ENCODE measurements at places on chromosomes 2 and 18.

GRCh38 chr18:12406371-12407111, 1.2 kb upstream of the PRELID3A start:
- DNase-seq, result no peak

DNA sequence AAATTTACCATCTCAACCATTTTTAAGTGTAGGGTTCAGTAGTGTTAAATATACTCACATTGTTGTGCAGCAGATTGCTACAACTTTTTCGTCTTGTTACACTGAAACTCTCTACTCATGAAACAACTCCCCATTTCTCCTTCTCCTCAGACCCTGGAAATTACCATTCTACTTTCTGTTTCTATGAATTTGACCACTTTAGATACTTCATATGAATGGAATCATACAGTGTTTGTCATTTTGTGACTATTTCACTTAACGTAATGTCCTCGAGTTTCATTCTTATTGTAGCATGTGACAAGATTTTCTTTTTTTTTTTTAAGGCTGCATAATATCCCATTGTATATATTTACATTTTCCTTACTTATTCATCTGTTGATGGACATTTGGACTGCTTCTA, 203.8 kb downstream of the PLCL1 start:
- DNase-seq, result no peak

- no peak for DNase-seq
These were observed 51.5 kb downstream of the NCK2 start for GRCh38 chr2:105796131-105796638.

DNA sequence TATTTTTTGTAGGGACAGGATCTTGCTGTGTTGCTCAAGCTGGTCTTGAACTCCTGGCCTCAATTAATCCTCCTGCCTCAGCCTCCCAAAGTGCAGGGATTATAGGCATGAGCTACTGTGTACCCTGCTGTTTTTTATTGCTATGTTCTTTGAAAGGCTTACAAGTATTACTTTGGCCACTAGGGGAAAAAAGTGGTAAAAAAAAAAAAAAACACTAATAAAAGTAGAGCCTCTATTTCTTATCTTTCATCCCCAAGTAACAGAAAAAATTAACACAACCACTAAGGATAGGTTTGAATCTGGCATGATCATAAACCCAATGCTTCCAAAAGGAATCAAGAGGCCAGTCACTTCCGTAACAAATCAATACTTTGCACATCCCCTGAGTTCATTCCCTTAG, 11.6 kb downstream of the NOL10 start:
- no peak for DNase-seq

DNA sequence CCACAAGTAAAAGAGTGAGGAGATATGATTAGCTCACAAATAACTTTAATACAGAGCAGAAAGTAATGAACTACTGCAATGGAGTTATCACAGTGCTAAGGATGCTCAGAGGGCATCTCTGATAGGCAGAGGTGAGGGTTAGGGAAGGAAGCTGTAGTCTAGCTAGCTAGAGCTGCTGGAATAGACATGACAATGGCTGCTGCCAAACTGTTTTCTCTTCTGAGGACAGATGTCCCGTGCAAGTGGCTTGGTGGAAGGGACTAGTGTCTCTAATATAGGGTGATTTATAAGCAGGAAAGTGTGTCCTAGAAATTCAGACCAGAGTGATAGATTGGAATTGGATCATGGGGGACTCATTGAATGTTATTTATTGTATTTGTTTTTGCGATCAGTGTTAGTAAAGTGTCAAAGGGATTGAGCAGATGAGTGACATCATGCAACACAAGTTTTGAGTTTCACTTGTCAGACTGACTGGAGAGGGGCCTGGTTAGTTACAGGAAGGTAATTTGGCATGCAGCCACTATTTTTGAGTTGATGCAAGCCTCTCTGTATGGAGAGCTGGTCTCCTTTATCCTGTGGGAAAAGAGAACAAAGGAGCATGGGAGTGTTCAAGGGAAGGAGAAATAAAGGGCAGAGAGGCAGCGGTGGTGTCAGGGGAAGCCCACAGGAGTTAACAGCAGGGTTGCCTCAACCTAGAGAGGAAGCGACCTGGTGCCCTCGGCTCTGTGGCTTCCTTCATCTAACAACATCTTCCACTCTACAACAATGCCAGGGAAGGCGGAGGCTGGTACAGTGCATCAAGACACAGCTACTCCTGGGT, 1.9 kb downstream of the CTLA4 start:
- DNase-seq, result peak; percentile 52

DNA sequence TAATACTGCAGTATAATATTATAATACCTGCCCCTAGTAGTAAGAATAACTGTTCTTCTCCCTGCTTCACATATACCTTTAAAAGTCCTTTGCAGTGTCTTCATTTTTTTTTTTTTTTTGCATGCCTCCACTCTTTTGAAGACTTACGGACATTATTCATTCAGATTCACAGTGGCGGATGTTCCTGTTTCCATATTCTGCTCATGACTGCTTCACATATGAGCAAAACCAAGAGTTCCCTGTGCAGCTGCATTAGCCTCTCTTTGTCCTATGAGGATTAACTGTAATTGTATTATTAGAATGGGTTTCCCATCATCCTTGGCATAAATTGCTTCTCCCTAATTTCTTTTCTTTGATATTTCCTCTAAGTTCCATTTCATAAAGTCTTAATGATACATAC, 12.8 kb downstream of the IL18RAP start:
- DNase-seq, result no peak

DNA sequence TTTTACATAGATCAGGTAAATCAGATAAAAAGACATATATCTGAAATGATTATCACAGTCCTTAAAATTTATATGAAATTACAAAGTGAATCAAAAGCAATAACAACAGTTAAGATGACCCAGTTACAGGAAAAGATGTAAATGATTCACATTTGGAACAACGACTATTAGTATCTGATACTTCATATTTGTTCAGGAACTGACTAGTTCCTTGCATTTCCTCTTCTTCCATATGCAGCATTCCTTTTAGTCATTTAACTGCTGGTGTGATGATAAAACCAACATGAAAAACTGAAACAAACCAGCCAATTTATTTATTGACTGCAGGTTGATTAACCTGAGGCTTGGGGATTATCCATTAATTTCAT, 75.2 kb downstream of the RBMS1 start:
- no peak for DNase-seq

DNA sequence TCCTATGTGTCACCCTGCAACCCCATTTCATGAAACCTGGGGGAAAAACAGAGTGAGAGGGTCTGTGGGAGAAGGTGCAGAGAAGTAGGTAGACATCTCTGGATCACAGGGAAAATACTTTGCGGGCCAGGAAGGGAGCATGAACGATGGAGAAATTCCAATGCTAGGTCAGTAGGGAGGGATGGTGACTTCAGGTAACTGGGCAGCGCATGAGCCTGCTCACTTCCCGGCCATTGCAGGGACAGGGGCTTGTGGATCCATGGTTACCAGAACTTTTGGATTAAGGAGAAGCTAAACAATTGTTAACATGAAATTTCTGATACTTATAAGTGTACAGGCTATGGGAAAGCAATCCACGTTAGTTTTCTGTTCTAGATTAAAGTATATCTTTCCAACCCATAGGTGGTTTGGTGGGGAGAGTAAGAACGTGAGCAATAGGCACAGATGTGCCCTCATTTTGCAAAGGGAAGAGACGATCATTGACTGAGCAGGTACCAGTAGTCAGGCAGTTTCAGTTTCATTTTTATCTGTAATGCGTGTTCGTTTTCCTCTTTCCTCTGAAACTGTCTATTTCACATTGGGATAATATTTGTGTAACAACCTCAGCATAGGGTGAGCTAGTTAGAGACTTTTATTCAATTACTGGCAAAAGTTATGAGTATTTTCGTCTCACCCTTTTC, 65.0 kb downstream of the NYAP2 start:
- DNase-seq, result no peak

DNA sequence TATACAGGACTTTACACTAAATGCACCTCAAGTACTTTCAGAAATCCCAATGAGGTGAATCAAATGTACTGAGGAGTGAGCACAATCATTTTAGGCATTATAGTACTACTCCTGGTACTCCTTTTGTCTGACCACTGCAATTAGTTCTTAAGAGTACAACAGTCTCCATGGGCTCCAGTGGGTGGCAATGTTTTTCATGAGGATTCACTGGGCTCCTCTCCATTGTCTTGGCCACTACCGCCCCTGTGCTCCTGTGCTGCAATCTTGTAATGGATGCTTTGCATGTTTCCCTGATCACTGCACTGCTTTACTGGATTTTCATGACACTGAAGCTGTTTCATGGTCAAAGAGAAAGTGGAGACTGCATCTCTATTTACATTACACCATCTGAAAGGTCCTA, 268.5 kb upstream of the ZSWIM2 start:
- DNase-seq, result no peak

DNA sequence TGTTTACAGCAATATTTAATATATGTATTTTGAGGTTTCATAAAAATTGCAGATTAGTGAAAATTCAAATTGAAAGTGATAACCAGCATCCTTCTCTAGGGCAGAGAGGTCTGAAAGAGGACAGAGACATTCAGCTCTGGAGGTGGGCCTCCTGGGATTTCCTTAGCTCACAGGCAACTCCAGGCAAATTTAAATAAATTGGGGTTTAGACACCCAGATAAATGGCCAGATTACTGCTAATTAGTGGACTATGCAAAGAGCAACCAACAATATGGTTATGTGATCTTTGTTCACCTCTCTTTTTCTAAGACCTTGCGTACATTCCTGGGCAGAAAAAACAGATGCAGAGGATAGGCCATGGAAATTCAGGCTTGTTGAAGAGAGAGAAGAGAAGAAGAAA, 1282.8 kb upstream of the ACVR2A start:
- DNase-seq, result no peak

DNA sequence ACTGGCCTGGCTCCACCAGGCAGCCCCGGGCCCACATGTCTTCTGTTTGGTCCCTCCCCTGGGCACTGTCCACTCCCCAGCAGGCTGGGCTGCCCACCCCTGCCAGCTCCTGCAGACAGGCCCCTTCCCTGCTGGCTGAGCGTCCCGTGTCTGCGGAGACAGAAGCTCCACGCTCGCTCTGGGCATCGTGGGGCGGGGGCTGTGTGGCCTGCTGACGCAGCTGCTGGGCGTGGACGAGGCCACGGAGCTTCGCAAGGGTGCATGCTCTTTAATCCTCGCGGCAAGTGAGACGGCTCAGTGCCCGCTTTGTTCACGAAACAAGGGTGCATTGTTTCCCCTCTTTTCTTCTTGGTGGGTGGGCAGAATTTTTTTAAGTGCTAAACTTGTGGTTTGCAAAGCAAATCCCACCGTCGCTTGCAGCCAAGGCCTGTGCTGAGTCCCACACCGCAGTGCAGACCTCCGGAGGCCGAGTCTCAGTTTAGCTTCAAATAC, 132.8 kb upstream of the CTDP1 start:
- DNase-seq, result no peak

- DNase-seq, result no peak
These were observed 73.4 kb downstream of the UBR3 start for GRCh38 chr2:169900686-169901085.

GRCh38 chr18:71673498-71673897, 870.6 kb downstream of the CBLN2 start:
- DNase-seq, result no peak

DNA sequence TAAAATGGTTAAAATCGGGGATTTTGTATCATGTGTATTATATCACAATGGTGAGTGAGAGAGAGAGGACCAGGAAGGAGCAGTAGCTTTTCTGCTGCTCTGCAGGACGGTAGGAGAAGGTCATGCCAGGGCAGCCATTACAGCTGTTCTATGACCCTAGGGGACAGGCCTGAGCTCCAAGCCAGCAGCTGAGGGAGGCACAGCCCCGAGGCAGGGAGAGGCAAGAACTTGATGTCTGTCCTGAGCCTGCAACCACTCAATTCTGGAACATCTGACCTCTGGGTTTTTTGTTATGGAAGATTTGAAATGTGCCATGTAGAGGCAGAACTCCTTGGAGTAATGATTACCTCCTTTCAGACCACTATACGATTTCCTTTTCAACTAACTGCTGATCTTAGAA, 135.8 kb upstream of the SH3BP4 start:
- no peak for DNase-seq

DNA sequence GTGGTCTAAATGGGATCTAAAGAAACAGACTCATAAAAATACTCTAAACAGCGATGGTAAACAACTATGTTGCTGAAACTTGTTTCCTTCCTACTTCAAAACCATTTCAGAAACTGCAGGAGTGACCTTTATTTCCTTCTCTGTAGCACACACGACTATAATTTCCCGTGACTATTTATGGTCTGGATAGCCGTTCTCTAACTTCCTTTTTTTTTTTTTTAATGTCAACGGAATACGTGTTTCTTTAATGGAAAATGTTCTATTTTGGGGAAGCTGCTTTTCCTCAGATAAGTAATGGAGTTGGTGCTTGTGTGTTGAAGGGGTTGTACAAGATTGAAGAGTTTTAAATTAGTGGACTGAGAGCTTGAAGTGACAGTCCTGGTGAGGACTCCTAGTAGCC, 224.1 kb downstream of the PHLPP1 start:
- DNase-seq, result no peak

- no peak for DNase-seq
These were observed 122.8 kb upstream of the FHL2 start for GRCh38 chr2:105521616-105522015.

GRCh38 chr18:74498712-74499627, 2.8 kb downstream of the CNDP2 start:
- DNase-seq, result peak; percentile 81

- DNase-seq, result peak; percentile 0
These were observed 1.1 kb downstream of the NPC1 start for GRCh38 chr18:23585007-23585871.

GRCh38 chr2:227407591-227408151, 19.9 kb upstream of the SCYGR1 start:
- no peak for DNase-seq

- DNase-seq, result no peak
These were observed 8.9 kb downstream of the SLC9A4 start for GRCh38 chr2:102481931-102482330.

- no peak for DNase-seq
These were observed 145.1 kb downstream of the COMMD1 start for GRCh38 chr2:62050456-62051045.

GRCh38 chr2:23617811-23618215, 232.8 kb downstream of the KLHL29 start:
- no peak for DNase-seq

- DNase-seq, result no peak
These were observed 33.8 kb downstream of the INSIG2 start for GRCh38 chr2:118121986-118122524.

- no peak for DNase-seq
These were observed 37.1 kb downstream of the SULT1C2 start for GRCh38 chr2:108325756-108326155.

DNA sequence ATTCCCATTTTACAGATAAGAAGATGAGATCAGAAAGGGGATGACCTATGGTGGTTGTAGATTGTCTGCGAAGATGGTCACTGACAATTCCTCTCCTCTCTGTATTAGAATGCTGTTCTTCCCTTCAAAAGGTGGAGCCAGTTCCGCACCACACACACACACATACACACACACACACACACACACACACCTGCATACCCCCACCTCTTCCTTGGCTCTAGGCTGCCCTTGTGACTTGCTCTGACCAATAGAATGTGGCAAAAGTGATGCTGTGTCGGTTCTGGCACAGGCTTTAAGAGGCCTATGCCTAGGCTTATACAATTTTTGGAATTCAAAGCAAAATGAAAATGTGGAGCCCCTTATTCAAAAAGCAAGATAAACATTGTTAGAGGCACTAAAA, 88.0 kb downstream of the ZFP36L2 start:
- DNase-seq, result no peak

GRCh38 chr2:122451040-122451439, 695.6 kb downstream of the TSN start:
- DNase-seq, result no peak
